Activated T-helper 1 cell treated with anti-CD3 and anti-CD28 coated beads, Interleukin-2, amount 50 U/mL, for 16 hours (primary cell): ENCODE measurements at places on chromosomes 3 and 15.

- DNase-seq = no peak
Observed at GRCh38 chr3:10600296-10600714, 94.9 kb upstream of the ATP2B2 start.

- DNase-seq = no peak
Observed at GRCh38 chr3:70108072-70108471, 108.5 kb downstream of the SAMMSON start.

DNA sequence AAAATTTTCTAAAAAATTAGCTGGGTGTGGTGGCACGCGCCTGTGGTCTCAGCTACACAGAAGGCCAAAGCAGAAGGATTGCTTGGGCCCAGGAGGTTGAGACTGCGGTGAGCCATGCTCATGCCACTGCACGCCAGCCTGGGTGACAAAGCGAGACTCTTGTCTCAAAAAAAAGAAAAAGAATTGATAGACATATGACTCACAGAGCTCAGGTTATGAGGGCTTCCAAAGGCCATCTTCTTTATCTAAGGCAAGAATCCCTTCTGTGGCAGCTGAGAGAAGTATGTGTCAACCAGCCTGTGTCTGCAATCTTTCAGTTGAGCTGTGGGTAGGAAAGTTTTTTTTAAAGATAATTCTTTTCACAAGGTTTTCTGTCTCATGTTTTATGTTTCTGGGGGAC is 53.9 kb downstream of the MRPS25 start:
- no peak for DNase-seq

- no peak for DNase-seq
Observed at GRCh38 chr3:175103298-175103697, 244.2 kb downstream of the NAALADL2 start.

DNA sequence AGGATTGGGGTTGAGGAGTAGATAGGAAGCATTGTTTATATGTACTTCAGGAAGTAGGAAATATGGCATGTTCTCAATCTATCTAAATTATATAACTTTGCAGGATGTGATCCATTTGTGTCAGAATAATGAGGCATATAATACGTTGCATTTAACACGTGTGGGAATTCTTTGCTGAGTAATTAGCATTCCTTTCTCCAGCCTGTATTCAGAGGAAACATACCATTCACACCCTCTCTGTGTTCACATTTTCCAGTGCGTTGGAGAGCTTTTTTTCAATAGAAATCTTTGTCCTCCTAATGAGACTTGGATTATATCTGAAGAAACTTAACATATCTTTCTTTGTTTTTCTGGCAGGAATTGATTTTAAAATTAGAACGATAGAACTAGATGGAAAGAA is 33.0 kb upstream of the APH1B start:
- DNase-seq = no peak

GRCh38 chr3:146536681-146537080 is 7.7 kb downstream of the PLSCR1 start:
- no peak for DNase-seq

DNA sequence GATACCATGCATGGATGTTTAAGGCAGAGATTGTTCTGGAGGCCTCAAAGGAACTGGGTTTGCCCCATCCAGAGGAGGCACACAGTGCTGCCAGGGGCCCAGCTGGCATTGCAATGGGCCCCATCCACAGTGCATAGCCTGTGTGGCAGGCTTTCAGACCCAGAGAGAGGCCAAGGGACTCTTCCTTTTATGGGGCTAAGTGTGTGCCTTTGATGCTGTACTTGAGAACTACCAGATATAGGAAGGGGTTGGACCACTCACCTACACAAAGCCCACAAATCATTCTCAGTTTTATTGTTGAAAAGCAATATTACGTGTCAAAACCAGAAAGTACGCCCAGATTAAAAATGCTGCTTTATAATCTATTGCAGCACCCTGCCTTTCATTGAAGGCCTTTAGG is 134.9 kb downstream of the EPHB1 start:
- no peak for DNase-seq

DNA sequence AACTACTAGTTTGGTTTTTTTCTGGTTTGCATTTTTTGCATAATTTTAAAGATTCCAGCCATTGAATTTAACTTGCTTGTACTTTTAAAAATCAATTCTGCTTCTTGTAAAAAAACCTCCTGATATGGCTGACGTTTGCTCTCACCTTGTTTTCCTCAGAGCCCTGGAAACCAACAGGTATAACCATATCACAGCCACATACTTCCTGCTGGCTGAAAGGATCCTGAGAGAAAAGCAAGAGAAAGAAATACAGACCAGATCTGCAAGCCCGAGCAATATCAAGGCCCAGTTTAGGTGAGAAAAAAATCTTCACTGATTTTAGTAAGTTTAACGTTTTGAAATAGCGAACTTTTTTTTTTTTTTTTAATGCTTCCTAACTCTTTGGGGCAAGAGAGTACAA is 56.8 kb downstream of the SNRK start:
- DNase-seq = no peak

DNA sequence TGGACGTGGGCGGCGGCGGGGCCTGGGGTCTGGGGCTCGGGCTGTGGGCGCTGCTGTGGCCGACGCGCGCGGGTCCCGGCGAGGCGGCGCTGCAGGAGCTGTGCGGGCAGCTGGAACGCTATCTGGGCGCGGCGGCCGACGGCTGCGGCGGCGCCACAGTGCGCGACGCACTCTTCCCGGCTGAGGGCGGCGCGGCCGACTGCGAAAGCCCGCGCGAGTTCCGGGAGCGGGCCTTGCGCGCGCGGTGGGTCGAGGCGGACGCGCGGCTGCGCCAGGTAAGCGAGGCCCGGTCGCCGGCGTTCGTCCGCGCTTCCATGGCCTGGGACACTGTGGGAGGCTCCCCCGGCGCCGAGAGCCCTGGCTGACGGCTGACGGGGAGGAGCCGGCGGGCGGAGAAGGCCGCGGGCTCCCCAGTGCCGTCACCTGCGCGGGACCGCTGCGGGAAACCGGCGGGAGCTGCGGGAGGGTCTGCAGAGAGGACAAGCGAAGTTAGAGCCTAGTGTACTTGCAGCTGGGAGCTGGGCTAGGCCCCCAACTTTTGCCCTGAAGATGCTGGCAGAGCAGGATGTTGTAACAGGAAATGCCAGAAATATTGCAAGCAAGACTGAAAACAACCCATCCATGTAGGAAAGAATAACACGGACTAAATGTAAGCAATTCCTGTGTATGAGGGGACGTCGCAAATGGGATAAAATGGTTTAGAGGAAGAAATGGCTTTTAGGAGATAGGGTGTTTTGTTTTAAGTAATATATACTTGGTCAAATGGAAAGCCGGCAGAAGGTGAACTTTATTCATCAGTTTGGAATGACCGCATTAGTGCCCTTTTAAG is 847 bp downstream of the WHAMM start:
- DNase-seq = no peak

GRCh38 chr15:83105440-83105839 is 2.0 kb upstream of the TM6SF1 start:
- no peak for DNase-seq

DNA sequence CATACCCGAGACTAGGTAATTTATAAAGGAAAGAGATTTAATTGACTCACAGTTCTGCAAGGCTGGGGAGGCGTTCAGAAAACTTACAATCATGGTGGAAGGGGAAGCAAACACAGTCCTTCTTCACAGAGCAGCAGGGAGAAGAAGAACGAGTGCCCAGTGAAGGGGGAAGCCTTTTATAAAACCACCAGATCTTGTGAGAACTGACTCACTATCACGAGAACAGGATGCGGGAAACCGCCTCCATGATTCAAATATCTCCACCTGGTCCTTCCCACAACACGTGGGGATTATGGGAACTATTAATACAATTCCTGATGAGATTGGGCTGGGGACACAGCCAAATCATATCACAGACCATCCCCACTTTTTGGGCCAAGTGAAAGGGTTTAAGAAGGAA is 58.8 kb upstream of the CTXND1 start:
- DNase-seq = no peak

DNA sequence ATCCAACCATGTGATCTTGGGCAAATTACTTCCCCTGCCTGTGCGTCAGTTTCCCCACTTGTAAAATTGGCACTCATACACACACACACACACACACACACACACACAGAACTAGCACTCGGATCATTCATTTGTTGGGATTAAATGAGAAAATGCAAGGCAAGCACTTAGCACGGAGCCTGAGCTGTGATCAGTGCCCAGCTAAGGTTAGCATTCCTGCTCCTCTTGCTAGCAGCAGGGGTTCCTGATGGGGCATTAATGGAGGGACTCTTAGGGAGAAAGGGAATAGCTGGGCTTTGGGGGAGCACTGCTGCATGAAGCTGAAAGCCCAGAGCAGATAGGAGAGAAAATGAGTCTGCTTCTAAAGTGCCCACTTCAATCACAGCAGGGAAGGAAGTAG is 187.7 kb upstream of the C2CD4B start:
- no peak for DNase-seq

- no peak for DNase-seq
Observed at GRCh38 chr15:66614951-66615760, 49.4 kb upstream of the LCTL start.

GRCh38 chr3:2915826-2916225 is 194.3 kb downstream of the IL5RA start:
- DNase-seq = no peak

GRCh38 chr3:193620057-193620456 is 27.0 kb downstream of the OPA1 start:
- no peak for DNase-seq

DNA sequence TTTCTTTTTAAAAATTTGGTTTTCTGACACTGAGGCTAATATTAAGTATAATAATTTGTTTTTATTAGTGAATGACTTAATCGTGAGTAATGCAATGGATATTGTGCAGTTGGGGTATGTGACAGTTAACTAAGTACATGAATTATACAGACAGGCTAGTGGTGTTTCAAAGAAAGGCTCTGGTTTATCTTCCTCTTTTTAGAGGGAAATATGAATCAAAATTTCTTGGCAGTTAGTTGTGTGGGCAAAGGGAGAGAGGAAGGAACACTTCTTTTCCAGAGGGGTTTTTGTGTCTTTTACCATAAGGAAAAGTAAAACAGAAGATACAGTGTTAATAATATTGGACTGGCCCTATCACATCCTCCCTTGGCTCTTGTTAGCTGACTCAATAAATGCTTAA is 2.7 kb downstream of the ZNF654 start:
- no peak for DNase-seq

DNA sequence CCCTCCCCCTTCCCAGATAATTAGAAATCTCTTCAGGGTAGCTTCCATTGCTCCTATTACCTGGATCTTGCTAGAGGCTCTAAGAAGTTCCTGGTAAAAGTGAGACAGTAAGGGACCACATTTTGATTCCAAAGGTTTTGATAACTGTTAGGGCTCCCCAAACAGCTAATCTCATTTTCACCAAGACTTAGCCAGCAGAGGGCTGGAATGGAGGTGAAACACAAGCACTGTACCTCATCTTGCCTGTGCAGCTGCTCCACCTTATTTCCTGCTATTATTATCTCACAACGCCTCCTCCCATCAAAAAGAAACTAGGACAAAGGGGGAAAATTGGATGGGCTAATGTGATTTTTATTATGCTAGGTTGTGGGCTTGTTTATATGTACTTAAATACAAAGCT is 7.3 kb downstream of the SETD5 start:
- DNase-seq = no peak

GRCh38 chr3:30273304-30274072 is 332.9 kb upstream of the TGFBR2 start:
- DNase-seq = no peak

DNA sequence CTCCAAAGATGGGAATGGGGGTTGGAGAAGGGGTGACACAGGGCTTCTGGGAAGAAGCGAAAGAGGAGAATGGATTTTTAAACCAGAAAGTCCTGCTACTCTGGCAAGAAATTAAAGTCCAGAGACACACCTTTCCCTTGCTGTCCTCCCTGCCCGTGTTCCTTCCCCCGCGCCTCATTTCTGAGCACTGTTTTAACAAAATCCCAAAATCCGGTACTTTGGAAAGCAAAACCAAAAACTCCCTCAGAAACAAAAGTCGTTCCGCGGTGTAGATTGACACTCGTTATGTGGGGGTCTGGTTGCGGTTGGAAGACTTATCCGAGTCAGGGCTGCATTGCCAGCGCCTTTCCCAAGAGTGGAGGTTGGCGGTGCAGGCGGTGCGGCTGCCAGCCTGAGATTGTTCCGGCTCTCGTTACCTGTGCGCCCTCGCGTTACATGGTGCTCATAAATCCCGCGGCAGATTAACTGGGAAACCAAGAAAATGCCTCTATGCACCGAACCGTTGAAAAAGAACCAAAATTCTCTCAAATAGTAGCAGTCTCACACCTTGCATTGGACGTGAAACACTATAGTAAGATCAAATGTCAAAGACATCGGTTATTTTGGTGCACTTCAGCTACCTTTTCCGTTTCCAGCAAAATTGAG is 217.7 kb downstream of the MEIS2 start:
- DNase-seq = no peak

GRCh38 chr3:78481050-78481449 is 1286.7 kb downstream of the ROBO1 start:
- DNase-seq = no peak

- DNase-seq = no peak
Observed at GRCh38 chr15:65338823-65339222, 34.3 kb downstream of the RNU5B-1 start.

GRCh38 chr3:81778678-81779182 is 17.3 kb upstream of the GBE1 start:
- no peak for DNase-seq

GRCh38 chr3:22101351-22101750 is 350.3 kb upstream of the ZNF385D start:
- no peak for DNase-seq

GRCh38 chr15:90959894-90960293 is 5.2 kb downstream of the RCCD1 start:
- DNase-seq = no peak
